Esophagus squamous epithelium (tissue), 5 donors: ENCODE measurements at places on chromosomes 1 and 21. TPM values are rescaled to one million over a fixed set of nuclear protein-coding genes. Genes with fewer than 3 reads are reported as not detected.

DNA sequence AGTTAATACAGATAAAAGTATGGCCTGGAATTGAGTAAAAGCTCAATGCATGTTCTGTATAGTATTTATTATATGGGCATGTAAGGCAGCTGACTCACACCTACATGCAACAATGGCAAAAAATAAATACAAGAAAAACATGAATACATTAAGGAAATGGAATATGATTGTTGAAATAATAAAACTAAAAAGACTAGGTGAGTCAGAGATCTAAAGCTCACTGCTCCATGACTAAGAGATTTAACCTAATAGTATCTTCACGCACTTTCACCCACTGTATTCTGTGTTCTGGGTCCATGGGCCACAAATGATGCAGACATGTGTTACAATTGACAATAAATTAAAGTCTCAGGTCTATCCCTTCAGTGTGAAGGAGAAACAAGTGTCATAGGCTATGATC is 607.0 kb downstream of the AGBL4 start:
- no peaks in the 10 kb centered on the region for H3K4me1 ChIP-seq
- no peaks in the 10 kb centered on the region for H3K36me3 ChIP-seq
- DNase-seq = no peak
- no peak overlapping the region for H3K27ac ChIP-seq
- no peak overlapping the region for H3K4me3 ChIP-seq

GRCh38 chr1:2300004-2300771 is 72.1 kb downstream of the SKI start:
- H3K27ac ChIP-seq = peak overlapping the region; percentile 81
- H3K27me3 ChIP-seq = no peaks in the 10 kb centered on the region
- peaks cover 41% of the 10 kb centered on the region for H3K4me1 ChIP-seq
- H3K4me3 ChIP-seq = peak overlapping the region; percentile 29
- H3K36me3 ChIP-seq = peaks cover 17% of the 10 kb centered on the region

- no peak for DNase-seq
- H3K4me1 ChIP-seq = peaks cover 13% of the 10 kb centered on the region
- H3K27ac ChIP-seq = no peak overlapping the region
- no peaks in the 10 kb centered on the region for H3K27me3 ChIP-seq
- no peak overlapping the region for H3K4me3 ChIP-seq
- H3K36me3 ChIP-seq = no peaks in the 10 kb centered on the region
These were observed 1.4 kb upstream of the NVL start for GRCh38 chr1:224331326-224331725.

DNA sequence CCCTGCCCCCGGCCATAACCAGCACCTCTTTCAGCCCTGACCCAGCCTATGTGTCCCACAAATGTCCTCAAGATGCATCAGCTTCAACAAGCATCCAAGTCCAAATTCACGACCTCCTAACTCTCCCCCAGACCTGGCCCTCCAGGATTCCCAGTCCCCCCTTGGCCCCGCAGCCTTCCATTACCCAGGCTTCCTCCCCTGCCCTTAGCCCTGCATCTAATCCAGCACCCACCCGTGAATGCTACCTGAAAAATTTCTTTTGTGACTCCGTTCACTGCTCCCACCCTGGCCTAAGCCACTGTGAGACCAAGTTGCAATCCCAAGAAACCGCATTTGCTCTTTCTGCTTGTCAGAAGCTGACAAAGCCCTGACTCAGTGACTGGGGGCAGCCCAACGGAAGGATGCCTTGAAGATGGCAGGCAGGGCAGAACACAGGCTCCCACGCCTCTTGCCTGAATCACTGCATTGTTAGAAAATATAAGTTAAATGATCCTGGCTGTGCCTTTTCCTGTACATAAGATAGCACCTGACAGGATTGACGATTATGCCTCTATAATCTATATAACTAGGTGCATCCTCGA is 939 bp upstream of the MFAP2 start:
- DNase-seq = no peak
- peaks cover 9% of the 10 kb centered on the region for H3K36me3 ChIP-seq
- no peak overlapping the region for H3K27ac ChIP-seq
- H3K27me3 ChIP-seq = peaks cover 31% of the 10 kb centered on the region
- H3K4me1 ChIP-seq = peaks cover 25% of the 10 kb centered on the region

DNA sequence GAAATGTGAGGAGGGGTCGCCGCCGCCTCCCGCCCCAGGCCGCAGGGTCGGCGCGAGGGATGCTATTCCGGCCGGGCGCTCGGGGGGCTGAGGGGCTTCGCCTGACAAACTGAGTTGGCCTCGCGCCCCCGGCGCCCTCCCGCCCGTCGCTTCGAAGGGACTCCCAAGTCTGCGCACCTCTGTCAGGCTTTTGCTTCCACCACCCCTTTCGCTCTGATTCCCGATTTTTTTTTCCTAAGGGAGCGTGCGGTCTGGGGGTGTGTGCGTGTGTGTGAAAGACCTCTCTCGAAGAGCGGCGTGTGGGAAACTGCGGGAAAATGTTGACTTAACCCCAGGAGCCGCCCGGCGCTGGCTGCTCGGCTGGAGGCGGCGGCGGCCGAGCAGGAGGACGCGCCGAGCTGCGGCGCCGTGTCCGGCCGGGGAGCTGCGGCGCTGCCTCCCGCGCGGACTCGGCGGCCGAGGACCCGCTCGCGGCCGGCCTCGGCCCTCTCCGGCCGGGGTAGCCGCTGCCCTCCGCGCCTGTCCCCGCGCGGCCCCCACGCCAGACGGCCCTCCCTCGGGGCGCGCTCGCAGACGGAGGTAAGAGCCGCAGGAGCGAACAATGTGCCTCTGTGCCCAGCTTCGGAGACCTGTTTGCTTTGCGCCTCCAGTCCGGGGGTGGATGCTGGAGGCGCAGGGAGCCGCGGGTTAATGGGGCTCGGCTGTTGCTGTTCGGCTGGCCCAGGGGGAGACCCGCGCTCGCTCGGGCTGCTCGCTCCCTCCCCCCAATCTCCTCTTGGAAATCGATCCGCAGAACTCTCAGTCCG is 1.1 kb downstream of the ADGRL2 start:
- no peaks in the 10 kb centered on the region for H3K27me3 ChIP-seq
- peaks cover 57% of the 10 kb centered on the region for H3K4me1 ChIP-seq
- no peak for DNase-seq
- peak overlapping the region; percentile 65 for H3K4me3 ChIP-seq
- no peaks in the 10 kb centered on the region for H3K36me3 ChIP-seq

- H3K4me1 ChIP-seq = no peaks in the 10 kb centered on the region
- H3K36me3 ChIP-seq = no peaks in the 10 kb centered on the region
- DNase-seq = no peak
- no peak overlapping the region for H3K27ac ChIP-seq
- no peak overlapping the region for H3K4me3 ChIP-seq
- H3K27me3 ChIP-seq = no peaks in the 10 kb centered on the region
These were observed 34.3 kb upstream of the SIM2 start for GRCh38 chr21:36664662-36664990.

The CFAP410 gene
- 21.8 TPM for total RNA-seq

The KRTAP12-2 gene
- not detected for total RNA-seq

The HSPB7 gene
- 4.1 TPM for total RNA-seq

The FMO2 gene
- 53.4 TPM for total RNA-seq

The KCNJ9 gene
- not detected for total RNA-seq

The TSPAN1 gene
- total RNA-seq = 1.9 TPM
